Thoracic aorta (tissue), 2 donors: ENCODE measurements at places on chromosomes 2 and 18. TPM values are rescaled to one million over a fixed set of nuclear protein-coding genes. Genes with fewer than 3 reads are reported as not detected.

- DNase-seq: no peak
Observed at GRCh38 chr2:73295751-73296400, 2.5 kb upstream of the EGR4 start.

DNA sequence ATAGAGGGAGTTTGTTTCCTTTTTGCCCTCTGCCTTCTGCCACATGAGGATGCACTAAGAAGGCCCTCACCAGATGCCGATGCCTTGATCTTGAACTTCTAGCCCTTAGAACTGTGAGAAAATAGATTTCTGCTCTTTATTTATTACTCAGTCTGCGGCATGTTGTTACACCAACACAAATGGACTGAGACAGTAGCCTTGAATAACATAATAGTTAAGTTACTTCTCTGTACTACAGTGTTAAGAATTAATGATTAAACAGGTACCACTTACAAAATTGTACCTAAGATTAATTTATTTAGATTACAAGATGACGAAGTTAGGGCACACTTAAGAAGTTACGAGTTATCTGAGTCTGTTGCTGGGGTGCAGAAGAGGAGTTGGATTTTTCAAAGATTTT lies 42.4 kb downstream of the EHBP1 start:
- DNase-seq: no peak

SLC9A2 gene
- total RNA-seq: not detected

RTP5 gene
- total RNA-seq: 0.63 TPM

- DNase-seq: no peak
Observed at GRCh38 chr2:195307751-195308150, 349.3 kb upstream of the SLC39A10 start.
